IMR-90 (cell line): ENCODE measurements at places on chromosomes 7 and 10. TPM values are rescaled to one million over a fixed set of nuclear protein-coding genes. Genes with fewer than 3 reads are reported as not detected.

DNA sequence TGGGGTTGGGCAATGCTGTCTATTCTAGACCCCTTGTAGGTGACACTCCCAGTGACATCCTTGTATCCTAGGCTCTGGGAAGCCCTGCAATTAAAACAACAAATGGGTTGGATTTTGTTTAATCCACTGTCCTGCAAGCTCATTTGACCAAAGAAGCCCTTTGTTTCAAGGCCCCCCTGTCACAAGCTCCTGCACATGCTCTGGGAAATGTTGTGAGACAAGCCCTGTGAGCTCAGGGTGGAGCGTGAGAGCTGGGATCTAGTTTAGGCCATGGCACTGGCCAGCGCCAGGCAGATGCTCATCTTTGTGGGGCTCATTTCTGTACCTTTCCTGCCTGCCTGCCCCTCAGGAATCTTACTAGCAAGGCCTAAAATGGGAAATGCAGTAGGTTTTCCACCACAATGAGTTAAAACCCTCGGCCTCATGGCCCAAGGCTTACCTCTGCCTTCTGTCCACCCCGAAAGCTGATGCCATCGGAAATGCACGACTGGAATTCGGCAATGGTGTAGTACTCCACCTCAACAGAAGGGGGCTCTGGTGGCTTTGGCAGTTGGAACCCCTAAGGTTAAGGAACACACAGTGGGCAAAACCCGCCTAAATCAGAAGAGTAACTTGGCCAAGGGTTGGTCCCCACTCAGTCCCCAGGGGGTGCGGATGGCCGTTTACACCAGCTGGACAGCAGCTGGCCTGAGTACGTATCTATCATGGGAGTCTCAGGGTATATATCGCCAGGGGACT is 112.0 kb downstream of the NEURL1 start:
- peak; percentile 43 for DNase-seq
- H3K4me3 ChIP-seq, result no peak overlapping the region
- no peaks in the 10 kb centered on the region for H3K4me1 ChIP-seq
- peaks cover 62% of the 10 kb centered on the region for H3K36me3 ChIP-seq
- H3K27ac ChIP-seq, result no peak overlapping the region

- peak; percentile 19 for DNase-seq
- no peaks in the 10 kb centered on the region for H3K4me1 ChIP-seq
- H3K27me3 ChIP-seq, result peaks cover 18% of the 10 kb centered on the region
- no peak overlapping the region for H3K27ac ChIP-seq
- no peaks in the 10 kb centered on the region for H3K36me3 ChIP-seq
Measured at GRCh38 chr10:42933448-42934340, 143.2 kb upstream of the RET start.

DNA sequence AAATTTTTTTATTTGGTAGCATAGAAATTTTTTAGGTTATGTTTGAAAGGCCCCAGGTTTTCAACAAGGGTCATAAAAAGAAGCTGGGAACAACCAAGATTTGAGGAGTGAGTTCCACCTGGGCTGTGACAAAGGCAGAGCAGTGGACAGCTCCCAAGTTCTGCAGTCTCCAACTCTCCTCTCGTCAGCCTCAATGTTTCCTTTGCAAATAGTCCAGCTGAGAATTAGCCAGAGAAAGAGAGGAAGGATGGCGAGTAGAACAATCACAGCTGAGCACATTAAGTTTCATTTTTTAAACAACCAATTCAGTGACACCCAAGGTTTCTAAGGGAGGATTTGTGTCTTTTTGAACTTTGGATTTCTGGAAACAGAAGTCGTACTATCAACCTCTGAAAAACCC is 143.2 kb downstream of the NRCAM start:
- H3K27me3 ChIP-seq, result no peaks in the 10 kb centered on the region
- H3K4me1 ChIP-seq, result no peaks in the 10 kb centered on the region
- H3K36me3 ChIP-seq, result no peaks in the 10 kb centered on the region
- DNase-seq, result no peak
- H3K4me3 ChIP-seq, result no peak overlapping the region

DNA sequence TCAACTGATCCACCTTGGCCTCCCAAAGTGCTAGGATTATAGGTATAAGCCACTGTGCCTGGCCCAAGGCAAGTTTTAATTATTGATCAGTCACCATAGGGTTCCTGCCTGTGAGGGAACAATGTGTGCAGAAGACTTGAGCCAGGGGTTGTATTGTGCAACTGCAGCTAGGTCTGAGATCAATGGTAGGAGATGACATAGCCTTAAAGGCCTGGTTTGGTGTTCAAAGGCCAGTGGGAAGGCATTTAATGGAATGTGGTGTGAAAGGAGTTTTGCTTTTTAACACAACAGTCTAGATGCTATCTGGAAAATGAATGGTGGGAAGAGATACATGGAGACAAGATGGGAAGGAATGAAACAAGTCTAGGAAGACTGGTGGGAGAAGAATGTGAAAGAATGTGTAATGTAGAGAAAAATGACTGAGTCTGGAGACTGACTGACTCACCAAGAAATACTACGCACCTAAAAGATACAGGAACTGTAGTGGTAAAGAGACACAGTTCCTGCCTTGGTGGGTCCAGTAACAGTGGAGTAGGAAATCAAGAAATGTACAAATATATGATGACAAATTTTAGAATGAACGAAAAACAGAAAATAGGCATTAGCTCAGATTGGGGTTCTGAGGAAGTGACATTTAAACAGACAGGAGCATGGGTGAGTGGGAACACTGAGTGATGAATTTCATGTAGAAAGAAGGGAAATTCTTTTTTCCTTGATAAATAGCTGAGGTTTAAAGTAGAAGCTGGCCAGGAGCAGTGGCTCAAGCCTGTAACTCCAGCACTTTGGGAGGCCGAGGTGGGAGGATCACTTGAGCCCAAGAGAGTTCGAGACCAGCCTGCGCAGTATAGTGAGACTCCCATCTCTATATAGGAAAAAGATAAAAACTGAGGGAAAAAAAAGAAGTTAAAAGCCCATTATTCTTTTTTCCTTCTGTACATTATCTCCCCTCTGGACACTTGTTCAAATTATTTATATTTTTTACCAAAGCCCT is 9.4 kb downstream of the HNRNPF start:
- peak overlapping the region; percentile 12; the same call in 1 of the 2 replicates for H3K27ac ChIP-seq
- peaks cover 3% of the 10 kb centered on the region; the same call in 1 of the 2 replicates for H3K36me3 ChIP-seq
- DNase-seq, result peak; percentile 72

DNA sequence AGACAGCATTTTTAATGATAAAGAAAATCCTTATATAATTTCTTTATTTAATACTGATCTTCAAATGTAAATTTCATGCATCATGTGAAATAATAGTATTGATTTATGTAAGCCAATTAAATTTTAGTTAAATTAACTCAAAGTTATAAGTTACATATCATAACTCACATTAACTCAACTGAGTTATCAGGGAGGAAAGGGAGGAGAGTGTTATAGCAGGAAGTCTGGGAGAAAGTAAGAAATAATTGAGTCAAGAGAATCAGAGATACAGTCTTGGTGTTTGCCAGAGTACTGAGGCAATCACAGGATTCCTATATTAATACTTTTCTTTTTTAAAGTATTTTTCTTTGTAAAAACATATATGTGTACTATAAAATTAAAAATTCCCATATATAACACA is 4.0 kb downstream of the BICC1 start:
- DNase-seq, result no peak
- no peak overlapping the region for H3K4me3 ChIP-seq
- no peaks in the 10 kb centered on the region for H3K36me3 ChIP-seq
- H3K4me1 ChIP-seq, result peaks cover 10% of the 10 kb centered on the region

DNA sequence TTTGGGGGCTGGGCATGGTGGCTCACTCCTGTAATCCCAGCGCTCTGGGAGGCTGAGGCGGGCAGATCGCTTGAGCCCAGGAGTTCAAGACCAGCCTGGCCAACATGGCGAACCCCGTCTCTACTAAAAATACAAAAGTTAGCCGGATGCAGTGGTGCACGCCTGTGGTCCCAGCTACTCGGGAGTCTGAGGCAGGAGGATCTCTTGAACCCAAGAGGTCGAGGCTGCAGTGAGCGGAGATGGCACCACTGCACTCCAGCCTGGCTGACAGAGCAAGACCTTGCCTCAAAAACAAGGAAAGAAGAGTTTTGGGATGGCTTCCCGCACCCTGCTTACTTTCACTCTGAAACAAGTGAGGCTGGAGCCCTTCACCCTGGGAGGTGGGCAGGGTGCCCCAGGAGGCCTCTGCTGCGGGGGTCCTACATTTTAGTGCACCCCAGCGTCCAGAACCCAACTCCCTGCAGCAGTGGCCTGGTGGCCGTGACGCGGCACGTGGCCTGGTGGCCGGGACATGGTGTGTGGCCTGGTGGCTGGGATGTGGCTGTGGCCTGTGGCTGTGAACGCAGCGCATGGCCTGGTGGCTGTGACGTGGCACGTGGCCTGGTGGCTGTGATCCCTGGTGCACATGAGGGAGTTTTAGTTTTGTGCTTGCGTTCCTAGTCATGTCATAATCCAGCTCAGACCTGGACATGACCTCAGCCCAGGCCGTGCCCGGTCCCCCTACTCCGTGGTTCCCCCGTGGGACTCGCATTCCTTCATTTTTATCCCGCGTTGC is 9.3 kb downstream of the KNDC1 start:
- no peak for DNase-seq
- H3K4me1 ChIP-seq, result no peaks in the 10 kb centered on the region
- peaks cover 2% of the 10 kb centered on the region for H3K36me3 ChIP-seq
- no peaks in the 10 kb centered on the region for H3K27me3 ChIP-seq

- H3K36me3 ChIP-seq, result no peaks in the 10 kb centered on the region
- no peaks in the 10 kb centered on the region for H3K27me3 ChIP-seq
- H3K4me3 ChIP-seq, result peak overlapping the region; percentile 86
- peak; percentile 67 for DNase-seq
- H3K27ac ChIP-seq, result peak overlapping the region; percentile 92
Measured at GRCh38 chr7:32892521-32893206, 1.1 kb upstream of the KBTBD2 start.

GRCh38 chr10:19328582-19328981 is 280.0 kb downstream of the MALRD1 start:
- no peak for DNase-seq
- no peaks in the 10 kb centered on the region for H3K27me3 ChIP-seq
- no peak overlapping the region for H3K4me3 ChIP-seq
- no peak overlapping the region for H3K27ac ChIP-seq
- H3K4me1 ChIP-seq, result no peaks in the 10 kb centered on the region; the same call in 1 of the 2 replicates

GRCh38 chr7:158544708-158545107 is 42.9 kb downstream of the PTPRN2 start:
- H3K4me1 ChIP-seq, result no peaks in the 10 kb centered on the region
- H3K27ac ChIP-seq, result no peak overlapping the region
- H3K4me3 ChIP-seq, result no peak overlapping the region
- H3K36me3 ChIP-seq, result no peaks in the 10 kb centered on the region
- no peak for DNase-seq
- no peaks in the 10 kb centered on the region for H3K27me3 ChIP-seq

DNA sequence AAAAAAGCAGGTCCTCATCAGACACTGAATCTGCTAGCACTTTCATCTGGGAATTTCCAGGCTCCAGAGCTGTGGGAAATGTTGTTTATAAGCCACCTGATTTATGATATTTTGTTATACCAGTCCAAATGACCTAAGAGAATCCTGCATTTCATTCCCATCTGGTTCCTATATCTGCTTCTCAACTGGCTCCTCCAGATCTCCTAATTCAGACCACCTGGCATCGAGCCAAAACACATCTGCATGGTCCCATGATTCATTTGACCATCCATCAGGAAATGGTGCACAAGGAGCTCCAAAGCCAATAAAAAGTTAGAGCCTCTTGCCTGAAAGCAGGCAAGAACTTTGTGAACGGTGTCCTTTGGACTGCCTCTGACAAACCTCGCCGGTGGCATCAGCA is 108.9 kb downstream of the IPMK start:
- no peaks in the 10 kb centered on the region for H3K36me3 ChIP-seq
- peaks cover 13% of the 10 kb centered on the region for H3K27me3 ChIP-seq
- no peak overlapping the region for H3K27ac ChIP-seq
- DNase-seq, result peak; percentile 55

DNA sequence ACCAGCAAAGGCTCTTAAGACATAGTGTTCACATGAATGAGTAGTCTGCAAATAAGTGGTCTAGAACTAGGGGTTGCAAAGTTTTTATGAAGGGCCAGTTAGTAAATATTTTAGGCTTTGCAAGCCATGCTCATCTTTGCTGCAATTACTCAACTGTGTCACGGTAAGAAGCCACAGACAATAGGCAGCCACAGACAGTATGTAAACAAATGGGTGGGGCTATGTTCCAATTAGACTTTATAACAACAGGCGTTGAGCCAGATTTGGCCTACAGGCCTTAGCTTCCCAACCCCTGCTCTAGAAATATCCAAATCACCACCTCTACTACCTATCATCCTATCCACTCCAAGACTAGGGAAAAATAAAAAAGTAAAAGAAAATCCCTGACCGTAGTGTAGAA is 9.2 kb downstream of the IKZF5 start:
- no peaks in the 10 kb centered on the region; the same call in 1 of the 2 replicates for H3K4me1 ChIP-seq
- DNase-seq, result no peak
- H3K27ac ChIP-seq, result no peak overlapping the region
- peaks cover 9% of the 10 kb centered on the region for H3K36me3 ChIP-seq
- H3K4me3 ChIP-seq, result no peak overlapping the region

DNA sequence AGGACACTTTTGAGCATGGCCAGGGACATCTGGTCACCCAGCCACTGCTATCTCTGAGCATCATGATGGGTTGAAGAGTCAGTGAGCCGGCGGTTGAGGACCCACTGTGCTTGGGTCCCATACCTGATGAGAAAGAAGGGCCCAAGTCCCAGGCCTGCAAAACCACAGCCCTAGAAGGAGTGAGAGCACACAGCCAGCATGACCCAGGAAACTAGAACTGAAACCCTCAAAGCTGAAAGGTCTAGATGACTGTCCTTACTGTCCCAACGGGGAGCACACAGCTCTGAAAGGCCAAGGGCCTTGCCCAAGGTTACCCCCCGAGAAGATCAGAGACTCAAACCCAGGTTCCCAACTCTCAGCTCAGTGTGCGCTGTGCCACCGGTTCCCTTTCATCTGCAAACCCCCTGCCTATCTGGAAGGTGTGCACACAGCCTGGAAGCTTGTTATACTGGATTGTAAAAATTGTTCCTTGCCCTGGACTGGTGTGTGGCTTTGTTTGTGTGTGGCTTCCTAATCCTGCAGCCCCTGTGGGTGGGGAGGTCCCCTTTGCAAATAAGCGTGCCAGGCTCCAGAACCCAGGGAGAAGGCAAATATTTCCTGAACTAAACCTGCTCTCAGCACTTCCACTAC is 22.6 kb upstream of the PSAP start:
- peaks cover 34% of the 10 kb centered on the region for H3K27me3 ChIP-seq
- 0 out of 2 replicates have a peak, but pooled peaks cover 3% of the 10 kb centered on the region for H3K4me1 ChIP-seq
- H3K27ac ChIP-seq, result no peak overlapping the region
- H3K36me3 ChIP-seq, result no peaks in the 10 kb centered on the region
- DNase-seq, result no peak
- no peak overlapping the region for H3K4me3 ChIP-seq

DNA sequence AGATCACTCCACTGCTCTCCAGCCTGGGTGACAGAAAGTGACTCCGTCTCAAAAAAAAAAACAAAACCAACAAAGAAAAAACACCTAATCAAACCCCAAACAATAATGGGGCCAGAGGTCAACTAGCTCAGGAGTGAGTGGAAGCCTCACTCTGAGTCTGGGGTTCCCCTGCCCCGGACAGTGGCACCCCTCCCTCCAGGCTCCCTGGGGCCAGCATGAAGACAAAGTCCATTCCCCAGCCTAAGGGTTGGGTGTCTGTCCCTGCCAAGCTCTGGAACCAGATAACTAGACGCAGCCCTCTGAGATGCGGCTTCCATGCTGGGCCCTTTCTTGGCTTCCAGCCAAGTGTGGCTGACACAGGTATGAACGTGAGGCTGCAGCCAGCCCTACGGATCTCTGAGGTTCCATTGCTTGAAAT is 1.7 kb upstream of the FUOM start:
- no peak overlapping the region for H3K27ac ChIP-seq
- H3K4me1 ChIP-seq, result peaks cover 6% of the 10 kb centered on the region; the same call in 1 of the 2 replicates
- H3K36me3 ChIP-seq, result peaks cover 23% of the 10 kb centered on the region
- no peaks in the 10 kb centered on the region for H3K27me3 ChIP-seq
- no peak overlapping the region for H3K4me3 ChIP-seq

GRCh38 chr10:124647421-124648130 is 96.6 kb downstream of the FAM53B start:
- no peak overlapping the region for H3K27ac ChIP-seq
- H3K27me3 ChIP-seq, result no peaks in the 10 kb centered on the region

STEAP1B gene
- 13.8 and 21.1 TPM in 2 replicates for total RNA-seq

AQP1 gene
- total RNA-seq, result 0.18 and 0.28 TPM in 2 replicates

MOGAT3 gene
- not detected in 2 replicates for total RNA-seq

LMOD2 gene
- total RNA-seq, result not detected in 2 replicates
